T47D (cell line): ENCODE measurements at places on chromosomes 1 and 21.
A peak's percentile ranks its signal among the peaks of the same experiment; 100 is the strongest.

DNA sequence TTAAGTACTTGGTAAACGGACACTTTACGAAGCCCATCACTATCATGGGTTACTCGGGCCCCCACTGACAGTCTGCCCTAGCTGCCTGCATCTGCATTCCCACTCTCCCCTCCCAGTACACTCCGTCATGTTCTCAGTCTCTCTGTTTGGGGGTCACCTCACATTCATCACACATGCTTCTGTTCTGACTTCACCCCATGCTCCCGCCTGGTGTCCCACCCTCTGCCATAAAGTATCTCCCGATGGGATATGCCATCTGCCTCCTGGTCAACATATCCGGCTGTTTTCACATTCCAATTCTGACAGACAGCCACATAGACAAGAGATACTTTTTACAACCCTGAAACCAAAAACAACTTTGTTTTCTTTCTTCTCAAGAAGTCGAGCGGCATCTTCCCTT is 1.0 kb downstream of the OLFML2B start:
- DNase-seq: no peak

- DNase-seq: no peak
Measured at GRCh38 chr1:235631816-235632215, 17.8 kb downstream of the GNG4 start.

GRCh38 chr1:171984262-171984661 is 143.0 kb downstream of the DNM3 start:
- DNase-seq: no peak

DNA sequence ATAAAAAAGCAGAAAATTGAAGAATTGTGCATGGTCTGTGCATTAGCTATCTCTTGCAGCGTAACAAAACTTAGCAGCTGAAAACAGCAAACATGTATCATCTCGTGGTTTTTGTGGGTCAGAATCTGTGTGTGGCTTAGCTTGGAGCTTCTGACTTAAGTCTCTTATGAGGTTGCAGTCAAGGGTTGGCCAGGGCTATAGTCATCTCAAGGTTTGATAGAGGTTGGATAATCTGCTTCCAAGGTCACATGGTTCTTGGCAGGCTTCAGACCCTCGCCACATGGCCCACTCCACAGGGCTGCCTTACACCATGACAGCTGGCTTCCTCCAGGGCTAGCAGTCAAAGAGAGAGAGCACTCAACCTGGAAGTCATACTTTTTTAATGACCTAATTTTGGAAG is 35.9 kb downstream of the CNST start:
- no peak for DNase-seq

DNA sequence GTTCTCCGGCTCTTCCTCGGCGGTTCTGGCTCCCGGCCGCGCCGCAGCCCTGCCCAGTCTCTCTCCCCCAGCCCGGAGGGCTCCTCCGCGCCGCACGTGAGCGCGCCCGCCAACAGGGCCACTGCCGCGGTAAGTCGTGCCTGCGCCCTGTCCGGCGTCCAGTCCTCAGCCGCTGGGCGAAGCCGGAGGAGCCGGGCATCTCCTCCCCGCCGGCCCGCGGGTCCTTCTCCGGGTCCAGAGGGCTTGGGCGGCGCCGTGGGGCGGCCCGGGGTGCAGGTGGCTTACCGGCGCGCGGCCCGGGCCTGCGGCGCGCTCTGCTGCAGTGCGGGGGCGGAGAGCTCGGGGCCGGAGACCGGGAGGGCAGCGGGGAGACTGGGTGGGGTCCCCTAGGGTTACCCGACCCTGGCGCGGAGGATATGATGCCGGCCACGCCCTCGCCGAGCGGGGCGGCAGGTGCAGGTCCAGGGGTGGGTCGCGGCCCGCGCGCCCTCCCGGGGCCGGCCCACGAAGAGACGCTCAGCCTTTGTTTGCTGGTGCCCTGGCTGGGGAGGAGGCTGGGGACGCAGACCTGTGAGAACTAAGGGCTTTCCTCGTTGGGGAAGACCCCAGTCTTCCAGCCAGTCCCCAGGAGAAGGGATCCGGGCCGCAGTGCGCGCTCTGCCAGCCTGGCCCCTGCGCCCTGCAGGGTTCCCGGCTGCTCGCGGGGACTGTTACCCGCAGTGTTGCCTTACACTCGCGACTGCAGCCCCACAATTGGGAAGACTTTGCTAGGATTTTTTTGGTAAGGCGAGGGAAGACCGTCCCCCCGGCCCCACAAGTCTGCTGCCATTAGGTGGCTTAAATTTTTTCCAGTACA is at the start of gene DOP1B:
Gene DOP1B (plus strand): TSS at position 10 of the 856 bp plus-strand sequence. CDS start 7,910 bp downstream, outside the sequence.
- no peak for DNase-seq

- DNase-seq: peak; percentile 65
Measured at GRCh38 chr1:34681480-34682451, 73.1 kb upstream of the GJB5 start.
